ENCODE measurements at places on chromosomes 1 and 21.

DNA sequence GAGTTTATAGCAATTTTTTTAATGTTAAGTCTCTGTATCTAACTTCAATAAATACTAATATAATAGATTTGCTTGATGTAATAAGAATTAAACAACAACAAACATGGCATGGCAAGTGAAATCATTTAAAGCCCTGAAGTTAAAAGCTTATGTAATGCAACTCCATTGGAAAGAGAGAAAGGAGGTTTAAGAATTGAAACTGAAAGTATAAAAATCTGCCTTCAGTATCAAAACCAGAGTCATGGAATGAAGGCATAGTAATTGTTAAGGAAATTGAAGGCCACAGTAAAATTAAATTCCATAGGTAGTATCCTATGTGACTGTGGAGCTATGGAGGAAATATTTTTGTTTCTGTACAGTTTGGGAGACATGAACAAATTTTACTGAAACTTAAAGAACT lies 55.1 kb downstream of the PRDX6 start:
- DNase-seq = peak; percentile 23

DNA sequence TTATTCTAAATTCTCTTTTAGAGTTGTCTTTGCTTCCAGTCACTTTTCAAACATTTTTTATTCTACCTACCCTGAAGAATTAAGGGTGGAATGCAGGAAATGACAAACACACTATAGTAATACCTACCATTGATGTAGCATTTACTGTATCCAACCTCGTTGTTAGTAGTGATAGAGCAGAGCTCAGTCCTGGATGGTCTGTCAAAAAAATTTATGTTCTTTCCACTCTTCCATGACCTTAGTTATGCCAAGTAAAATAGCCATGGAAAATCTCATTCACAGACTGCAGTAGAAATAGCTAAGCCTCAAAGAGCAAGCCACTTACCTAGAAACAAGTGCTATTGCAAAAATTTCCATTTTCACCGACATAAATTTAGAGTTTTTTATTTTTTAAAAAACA lies 74.6 kb downstream of the CRB1 start:
- DNase-seq = no peak

DNA sequence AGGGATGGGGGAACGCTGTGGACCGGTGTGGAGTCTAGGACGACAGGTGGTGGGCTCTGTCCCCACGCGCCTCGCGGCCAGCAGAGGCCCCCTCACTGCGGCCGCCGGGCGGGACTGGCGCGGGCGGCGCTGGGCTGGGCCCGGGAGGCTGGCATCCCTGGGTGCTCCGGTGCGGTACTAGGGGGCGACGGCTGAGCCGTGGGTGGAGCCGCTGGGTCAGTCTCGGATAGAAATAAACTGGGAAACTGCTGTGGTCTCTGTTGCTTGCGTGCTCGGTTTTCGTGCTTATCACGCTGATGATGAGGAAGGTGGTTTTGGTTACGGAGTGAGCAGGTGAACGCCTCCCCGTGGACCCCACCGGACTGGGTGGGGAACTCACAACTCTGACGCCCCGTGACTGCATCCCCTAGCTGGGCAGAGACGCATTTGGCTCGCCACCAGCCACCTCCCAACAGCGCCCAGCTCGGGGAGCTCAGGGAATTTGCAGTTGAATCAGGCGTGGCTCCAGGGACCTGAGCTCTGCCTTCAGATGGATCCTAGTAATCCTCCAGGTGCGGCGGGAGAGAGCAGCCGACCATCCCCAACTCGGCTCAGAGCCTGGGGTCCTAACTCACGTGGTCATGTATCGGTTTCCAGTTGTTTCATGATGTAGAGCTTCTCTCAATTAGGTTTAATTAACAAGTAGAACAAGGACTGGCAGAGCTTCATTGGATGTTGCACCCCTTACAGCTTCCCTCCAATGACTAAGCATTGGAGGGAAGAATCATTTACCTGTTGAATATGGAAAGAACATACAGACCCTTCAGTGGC lies 32.1 kb downstream of the HSD17B7 start:
- DNase-seq = no peak

- DNase-seq = peak; percentile 27
Observed at GRCh38 chr1:201346337-201346939, 31.0 kb downstream of the TNNT2 start.

GRCh38 chr1:172930142-172930541 lies 120.6 kb downstream of the TNFSF18 start:
- no peak for DNase-seq

- DNase-seq = no peak
Observed at GRCh38 chr1:180407051-180407450, 95.3 kb downstream of the ACBD6 start.

DNA sequence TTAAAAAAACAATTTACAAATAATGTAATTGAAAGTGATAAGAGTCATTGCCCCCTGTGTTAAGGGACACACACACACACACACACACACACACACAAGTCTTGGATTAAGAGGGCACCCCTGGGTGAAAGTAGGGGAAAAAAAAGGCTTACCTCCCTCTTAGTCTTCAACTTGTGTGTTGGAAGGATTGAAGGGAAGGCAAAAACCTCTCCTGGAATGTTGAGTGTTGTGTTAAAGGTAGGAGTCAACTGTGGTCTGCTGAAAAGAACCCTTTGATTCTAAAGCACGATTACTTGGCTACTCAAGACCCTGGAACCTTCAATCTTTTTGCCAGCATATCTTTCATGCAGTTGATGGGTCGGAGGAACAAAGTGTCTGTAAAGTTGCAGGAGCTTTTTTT lies 6.4 kb downstream of the PBX1 start:
- no peak for DNase-seq

DNA sequence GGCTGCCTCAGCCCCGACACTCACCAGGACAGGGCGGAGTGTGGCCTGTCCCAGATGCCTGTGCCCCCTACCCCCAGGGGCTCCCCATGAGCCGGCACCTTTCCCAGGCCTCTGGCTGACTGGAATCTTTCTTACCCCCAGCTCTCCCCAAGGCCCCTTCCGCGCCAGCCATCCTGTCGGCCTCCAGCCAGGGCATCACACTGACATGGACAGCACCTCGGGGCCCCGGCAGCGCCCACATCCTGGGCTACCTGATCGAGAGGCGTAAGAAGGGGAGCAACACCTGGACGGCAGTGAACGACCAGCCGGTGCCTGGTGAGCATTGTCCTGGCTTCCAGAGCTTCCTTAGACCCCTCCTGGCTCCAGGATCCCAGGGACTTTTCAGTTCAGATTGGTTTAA lies 26.5 kb downstream of the IGFN1 start:
- no peak for DNase-seq

GRCh38 chr21:17105932-17106331 lies 406.9 kb upstream of the CXADR start:
- DNase-seq = no peak

DNA sequence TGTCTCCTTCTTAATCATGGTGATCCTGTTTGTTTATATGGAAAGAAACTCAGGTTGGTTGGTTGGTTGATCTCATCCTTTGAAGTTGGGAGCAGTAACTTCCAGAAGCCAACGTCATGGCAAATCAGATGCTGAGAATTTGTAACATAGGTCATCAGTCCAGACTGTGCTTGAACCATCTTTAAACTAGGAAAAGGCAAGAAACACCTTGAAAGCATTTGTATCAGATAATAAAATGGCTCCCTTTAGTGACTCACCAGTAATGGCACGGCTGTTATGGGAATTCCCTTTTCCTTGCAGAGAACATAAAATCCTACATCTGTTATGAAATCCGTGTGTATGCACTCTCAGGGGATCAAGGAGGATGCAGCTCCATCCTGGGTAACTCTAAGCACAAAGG lies 58.1 kb downstream of the SERBP1 start:
- DNase-seq = no peak

DNA sequence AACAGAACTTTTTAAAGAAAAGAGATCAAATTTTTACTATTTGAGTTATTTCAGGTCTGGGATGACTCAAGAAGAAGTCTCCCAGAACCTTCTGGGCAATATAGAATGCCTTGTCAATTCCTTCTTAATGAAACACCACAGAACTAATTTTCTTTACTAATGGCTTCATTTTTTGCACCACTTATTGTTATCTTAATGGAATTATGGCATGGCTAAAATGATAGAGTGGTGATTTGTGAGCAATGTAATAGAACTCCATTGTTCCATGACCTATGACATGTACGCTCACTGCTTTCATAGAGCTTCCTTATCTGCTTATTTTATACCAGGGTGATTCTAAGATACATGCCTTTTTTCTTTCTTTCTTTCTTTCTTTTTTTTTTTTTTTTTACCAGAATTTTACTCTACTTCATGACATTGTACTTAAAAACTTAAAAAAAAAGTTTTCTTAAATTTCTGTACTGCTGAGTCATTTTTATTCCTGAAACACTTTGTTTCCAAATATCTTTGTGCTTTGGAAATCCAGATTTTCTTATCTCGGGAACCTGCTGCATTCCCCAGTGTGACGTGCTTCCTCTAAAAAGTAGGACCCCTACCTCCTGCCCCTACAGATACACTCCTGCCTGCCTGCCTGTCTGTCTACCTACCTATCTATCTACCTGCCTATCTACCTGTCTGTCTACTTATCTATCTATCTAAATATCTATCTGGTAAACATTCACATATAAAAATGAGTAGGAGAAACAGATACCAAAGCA lies 284.9 kb downstream of the PBX1 start:
- no peak for DNase-seq

GRCh38 chr21:28227881-28228635 lies 764.6 kb downstream of the LTN1 start:
- no peak for DNase-seq

DNA sequence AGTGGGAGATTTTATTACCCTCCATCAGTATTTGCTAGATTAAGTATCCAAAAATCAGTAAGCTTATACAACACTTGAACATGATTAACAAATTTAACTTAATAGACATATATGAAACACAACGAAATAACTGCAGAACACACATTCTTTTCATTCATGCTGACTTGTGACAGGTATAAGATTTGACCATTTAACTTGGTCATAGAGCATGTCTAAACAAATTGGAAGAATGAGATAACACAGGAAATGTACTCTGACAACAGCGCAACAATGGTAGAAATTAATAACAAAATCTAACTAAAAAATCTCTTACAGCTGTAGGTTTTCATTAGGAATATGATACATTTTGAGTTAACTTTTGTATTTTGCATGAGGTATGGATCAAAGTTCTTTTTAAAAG lies 62.4 kb upstream of the TTLL7 start:
- DNase-seq = no peak

- DNase-seq = peak; percentile 54
Observed at GRCh38 chr1:198929961-198930599, 291.2 kb downstream of the PTPRC start.

GRCh38 chr1:226549937-226550671 lies 1.5 kb downstream of the STUM start:
- peak; percentile 52 for DNase-seq

DNA sequence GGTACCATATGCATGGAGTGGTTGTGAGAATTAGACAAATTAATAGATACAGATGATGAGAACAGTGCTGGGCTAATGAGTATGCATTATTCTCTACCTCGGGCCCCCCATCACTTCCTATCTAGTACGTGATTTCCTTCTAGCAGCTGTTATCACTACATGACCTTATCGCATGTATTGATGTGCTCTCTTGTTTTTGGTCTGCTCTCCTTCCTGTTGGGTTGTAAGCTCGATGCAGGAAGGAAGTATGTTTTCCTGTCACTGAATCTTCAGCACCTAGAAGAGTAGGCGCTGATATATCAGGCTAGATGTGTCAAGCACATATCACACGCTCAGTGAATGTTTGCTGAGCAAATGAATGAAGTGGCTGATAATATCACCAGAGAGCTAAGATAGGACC lies 43.9 kb upstream of the IFNAR2 start:
- no peak for DNase-seq

DNA sequence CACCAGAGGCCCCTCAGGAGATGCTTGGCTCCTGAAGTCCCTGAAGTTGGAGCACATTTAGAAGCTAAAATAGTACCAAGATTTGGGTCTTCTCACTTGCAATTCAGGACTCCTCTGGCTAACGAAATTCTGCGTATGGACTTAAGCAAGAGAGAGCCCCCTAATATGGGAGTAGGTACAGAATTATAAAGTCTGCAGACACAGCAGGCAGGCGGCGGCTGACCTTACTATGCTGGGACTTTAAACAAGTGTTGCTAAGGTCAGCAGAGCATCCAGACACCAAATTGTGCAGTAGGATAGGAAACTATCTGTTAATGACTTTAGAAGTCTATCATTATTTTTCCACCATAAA lies 104.5 kb upstream of the PDE4B start:
- no peak for DNase-seq

Data from MM.1S (cell line).